ENCODE measurements at places on chromosomes 2 and 18.

DNA sequence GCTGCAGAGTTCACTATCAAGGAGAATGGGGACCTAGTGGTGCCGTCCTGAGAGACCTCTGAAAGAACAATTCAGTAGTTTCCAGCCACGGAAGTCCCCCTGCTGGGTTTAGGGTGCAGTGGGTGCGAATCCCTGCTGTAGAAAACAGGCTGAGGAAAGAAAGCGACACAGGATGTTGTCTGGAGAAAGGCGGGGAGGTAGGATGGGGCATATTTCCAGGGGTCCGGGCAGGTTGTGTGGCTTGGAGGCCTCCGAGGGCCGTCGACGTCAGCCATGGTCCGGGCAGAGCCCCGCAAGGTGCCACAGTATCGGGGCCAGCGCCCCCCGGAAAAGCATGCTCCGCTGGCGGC is 807 bp upstream of the CREB1 start:
- DNase-seq, result no peak

- peak; percentile 79 for DNase-seq
Observed at GRCh38 chr2:37982147-37982582, 57.1 kb downstream of the RMDN2 start.

DNA sequence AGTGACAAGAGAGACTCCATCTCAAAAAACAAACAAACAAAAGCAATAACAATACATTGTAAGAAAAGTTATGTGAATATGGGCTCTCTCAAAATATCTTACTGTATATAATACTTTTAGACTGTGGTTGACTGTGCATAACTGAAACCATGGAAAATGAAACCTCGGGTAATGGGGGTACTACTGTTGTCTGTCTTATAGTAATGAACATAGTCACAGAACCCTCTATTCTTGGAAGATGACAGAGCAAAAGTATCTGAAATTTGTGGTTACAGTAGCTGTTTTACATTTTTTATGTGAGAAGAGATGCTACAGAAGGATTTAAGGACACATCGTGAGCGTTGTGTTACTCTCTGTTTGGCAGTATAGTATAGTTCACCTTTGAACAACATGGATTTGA is 60.5 kb downstream of the MAP4K4 start:
- no peak for DNase-seq

GRCh38 chr2:12960671-12961070 is 243.9 kb downstream of the TRIB2 start:
- no peak for DNase-seq

GRCh38 chr2:232523682-232524597 is 2.0 kb upstream of the CHRND start:
- no peak for DNase-seq

- DNase-seq, result no peak
Observed at GRCh38 chr2:30287857-30288513, 56.7 kb downstream of the LBH start.

GRCh38 chr2:195646424-195646823 is 10.6 kb upstream of the SLC39A10 start:
- no peak for DNase-seq

DNA sequence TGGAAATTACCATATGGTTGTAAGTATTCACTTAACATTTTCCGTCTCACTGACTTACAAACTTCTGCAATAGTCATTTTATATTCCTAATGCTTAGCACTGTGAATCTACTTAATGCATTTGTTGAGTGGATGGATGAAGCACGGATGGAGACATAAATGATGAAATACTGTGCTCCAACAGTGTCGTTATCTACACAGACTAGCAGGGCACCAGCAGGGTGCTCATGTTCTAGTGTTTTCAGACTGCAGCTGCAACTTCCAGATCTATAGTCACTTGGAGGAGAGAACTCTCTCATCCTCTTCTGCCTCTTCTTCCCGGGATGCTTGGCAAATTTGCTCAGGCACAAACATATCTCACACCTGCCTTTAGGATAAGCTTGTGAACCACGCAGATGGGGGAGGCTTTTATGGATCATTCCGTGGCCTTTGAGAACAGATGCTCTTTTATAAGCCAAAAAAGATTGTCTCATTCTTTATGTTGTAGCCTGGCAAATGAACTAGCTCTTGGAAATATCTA is 797.7 kb downstream of the MBD2 start:
- DNase-seq, result no peak

- DNase-seq, result no peak
Observed at GRCh38 chr18:35971661-35972196, 750 bp upstream of the RMP24 start.

DNA sequence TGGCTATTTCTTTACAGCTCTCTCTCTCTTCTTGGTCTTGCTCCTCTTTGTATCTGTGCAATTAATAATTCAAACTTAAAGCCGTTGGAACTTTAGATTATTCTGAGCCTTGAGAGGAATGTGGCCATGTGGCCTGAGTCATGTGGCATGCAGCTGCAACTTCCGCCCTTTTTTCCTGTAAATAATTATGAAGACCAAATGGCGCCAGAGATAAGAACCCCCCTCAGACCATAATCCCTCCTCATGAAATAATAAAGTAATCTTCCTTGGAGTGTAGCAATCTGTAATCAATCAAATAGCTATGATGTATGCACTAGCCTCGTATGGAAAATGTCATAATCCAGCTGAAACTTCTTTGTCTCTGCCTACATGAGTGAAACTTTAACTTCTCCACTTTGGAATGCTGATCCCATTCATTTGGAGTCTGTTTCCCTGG is 13.5 kb upstream of the TWSG1 start:
- DNase-seq, result no peak

- no peak for DNase-seq
Observed at GRCh38 chr2:156695020-156695419, 258.8 kb downstream of the GPD2 start.

GRCh38 chr2:15941481-15941850 is 1.1 kb downstream of the MYCN start:
- no peak for DNase-seq

GRCh38 chr2:168767258-168767657 is 35.2 kb upstream of the NOSTRIN start:
- DNase-seq, result no peak

- peak; percentile 15 for DNase-seq
Observed at GRCh38 chr2:137964066-137964858, at the start of gene HNMT. Gene HNMT, plus strand, starts transcription at chr2:137964473. Its CDS starts 19 bp downstream, at chr2:137964492.

DNA sequence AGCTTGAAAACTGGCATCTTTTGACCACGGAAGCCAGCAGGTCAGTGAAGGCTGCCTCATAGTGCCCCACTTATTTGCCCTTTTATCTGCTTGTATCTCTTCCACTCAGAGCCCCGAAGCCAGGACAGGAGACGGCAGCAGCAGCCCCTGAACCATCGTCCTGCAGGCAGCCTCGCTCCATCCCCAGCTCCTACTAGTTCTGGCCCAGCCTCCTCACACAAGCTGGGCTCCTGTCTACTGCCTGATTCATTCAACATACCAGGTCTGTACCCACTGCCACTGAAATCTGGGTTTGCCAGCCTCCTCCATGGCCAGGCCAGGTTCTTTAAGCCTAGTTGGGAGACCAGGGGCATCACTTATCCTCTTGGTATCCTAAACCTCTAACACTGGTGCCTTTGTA is 4.1 kb downstream of the OST4 start:
- no peak for DNase-seq

DNA sequence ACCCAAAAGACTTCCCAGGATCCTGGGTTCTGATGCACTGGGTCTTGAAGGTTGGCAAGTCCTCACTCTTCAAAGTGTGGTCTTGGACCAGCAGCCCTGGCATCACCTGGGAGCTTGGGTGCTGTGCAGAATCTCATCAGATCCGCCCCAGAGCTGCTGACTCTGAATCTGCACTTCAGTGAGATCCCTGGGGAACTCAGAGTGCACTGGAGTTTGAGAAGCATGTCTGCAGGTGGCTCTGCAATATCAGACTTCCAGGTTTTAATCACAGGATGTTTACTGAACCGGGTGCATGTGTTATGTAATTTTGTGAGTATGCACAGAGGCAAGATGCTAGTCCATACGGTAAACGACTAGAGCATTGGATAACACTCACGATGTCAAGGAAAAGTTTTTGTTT is 58.0 kb upstream of the BOD1L2 start:
- no peak for DNase-seq

DNA sequence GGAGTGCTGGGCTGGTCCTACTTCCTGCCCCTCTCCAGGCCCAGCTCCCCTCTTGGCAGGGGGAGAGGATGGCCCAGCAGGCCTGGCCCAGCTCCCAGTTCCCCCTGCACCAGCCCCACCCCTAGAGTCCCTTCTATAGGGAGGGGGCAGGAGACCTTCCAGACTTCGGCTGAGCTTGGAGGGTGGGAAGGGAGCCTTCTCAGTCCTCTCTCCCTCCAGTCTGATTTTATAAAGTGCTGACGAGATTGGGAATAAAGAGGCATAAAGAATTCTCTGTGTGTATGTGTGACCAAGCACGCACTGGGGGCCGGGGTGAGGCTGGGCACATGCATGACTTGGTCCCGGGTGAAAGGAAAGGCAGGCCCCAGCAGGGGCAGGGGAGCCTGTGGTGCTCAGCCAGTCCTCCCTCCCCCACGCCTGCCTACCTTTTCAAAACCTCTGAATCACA is 5.1 kb downstream of the CHPF start:
- DNase-seq, result peak; percentile 21

DNA sequence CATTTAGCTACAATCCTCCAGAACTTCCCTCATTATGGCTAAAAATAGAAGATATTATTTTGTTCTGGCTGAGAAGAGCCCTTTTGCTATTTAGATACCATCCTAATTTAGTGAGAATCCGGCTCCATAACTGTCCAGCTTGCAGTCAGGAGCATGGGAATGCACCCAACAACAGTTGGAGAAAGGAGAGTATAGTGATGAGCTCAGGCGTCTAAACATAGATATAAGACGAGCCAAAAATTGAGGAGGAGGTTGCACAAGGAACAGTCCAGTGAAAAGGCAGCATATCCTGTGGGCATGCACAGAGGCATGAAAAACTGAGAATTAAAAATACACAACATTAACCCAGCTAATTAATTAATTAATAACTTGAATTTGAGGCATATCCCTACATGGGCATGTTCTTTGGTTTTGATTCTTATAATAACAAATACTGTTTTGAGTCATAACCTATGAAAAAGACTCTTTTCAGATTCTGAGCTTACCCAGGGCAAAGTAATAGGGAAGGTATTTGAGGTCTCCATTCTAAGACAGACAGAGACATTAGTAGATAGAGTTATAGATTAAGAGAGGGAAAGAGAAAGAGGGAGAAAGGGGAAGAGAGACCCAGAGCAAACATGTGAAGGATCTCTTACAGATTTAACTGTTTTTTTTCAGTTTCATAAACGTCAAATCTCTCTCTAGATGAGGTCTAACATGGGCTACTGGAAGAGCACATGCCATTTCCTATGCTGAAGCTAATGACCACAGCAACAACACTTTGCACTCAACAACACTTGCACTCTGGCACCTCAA is 311.2 kb downstream of the OSR1 start:
- no peak for DNase-seq

GRCh38 chr18:12862467-12862866 is 21.6 kb downstream of the PTPN2 start:
- DNase-seq, result no peak

- DNase-seq, result no peak
Observed at GRCh38 chr2:48768669-48769068, 13.1 kb upstream of the LHCGR start.

GRCh38 chr2:196123679-196124373 is 47.6 kb downstream of the STK17B start:
- no peak for DNase-seq

DNA sequence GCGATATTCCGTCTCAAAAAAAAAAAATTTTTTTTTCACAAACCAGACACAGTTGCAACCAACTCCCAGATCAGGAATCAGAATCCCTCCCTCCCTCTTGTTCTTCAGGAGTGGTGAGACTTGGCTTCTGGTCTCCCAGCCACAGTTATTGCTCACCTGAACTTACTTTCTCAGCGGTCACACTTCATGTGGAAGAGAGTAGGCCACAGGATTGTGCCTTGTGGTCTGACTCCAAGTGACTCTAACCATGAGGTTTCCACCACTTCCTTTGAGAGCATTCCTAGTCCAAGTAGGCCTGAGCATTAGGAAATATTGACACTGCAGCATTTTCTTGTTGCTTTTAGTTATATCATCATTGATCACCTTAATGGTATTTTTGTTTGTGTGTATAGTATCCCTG is 12.1 kb downstream of the FMNL2 start:
- DNase-seq, result no peak

DNA sequence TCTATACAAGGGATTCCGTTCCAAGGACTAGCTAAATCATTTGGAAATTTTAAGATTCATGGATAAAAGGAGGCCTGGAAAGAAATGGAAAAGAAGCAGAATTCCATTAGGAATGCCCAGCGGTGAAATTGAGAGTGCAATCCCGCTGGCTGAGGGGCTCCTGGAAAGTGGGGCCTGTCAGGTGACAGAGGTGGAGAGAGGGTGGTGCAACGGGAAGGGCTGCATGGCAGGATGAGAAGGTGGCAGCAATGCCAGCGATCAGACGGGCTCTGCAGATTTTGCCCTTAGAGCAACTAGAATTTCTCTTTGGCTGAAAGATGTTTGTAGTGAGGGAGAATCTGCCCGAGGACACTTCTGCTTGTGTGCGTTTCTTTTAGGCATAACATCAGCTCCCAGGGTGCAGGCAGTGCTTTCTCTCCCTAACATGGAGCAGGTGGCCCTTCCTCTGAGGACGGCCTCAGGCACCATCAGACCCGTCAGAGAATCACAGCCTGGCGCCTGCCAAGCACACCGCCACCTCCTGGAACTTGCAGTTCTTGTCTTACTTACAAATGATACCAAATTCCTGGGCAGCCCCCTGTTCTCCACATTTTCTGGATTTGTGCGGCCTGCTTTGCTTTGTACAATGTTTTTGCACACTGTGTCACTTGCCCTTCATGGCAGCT is 261.6 kb downstream of the NDUFA10 start:
- DNase-seq, result no peak

- DNase-seq, result no peak
Observed at GRCh38 chr2:219664944-219665343, 37.5 kb downstream of the SLC4A3 start.

- no peak for DNase-seq
Observed at GRCh38 chr2:45836316-45836715, 184.8 kb downstream of the PRKCE start.

GRCh38 chr2:29519338-29519925 is 402.0 kb downstream of the ALK start:
- no peak for DNase-seq

DNA sequence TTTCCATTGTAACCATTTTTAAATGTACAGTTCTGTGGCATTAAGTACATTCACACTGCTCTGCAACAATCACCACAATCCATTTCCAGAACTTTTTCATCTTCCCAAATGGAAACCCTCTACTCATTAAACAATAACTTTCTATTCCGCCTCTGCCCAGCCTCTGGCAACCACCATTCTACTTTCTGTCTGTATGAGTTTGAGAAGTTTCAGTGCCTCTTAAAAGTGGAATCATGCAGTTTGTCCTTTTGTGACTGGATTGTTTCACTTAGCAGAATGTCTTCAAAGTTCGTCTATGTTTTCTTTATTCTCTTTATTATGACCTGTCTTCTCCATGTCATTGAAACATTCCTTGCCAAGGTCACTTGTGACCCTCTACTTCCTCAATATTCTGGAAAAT is 22.0 kb upstream of the PELI1 start:
- no peak for DNase-seq

GRCh38 chr2:186543561-186544131 is 46.2 kb upstream of the ITGAV start:
- DNase-seq, result no peak

GRCh38 chr2:101737478-101738255 is 40.2 kb downstream of the MAP4K4 start:
- no peak for DNase-seq
